ENCODE measurements at places on chromosomes 7 and 10.

GRCh38 chr10:10361301-10361885, 656.3 kb upstream of the CELF2 start:
- no peak for DNase-seq

DNA sequence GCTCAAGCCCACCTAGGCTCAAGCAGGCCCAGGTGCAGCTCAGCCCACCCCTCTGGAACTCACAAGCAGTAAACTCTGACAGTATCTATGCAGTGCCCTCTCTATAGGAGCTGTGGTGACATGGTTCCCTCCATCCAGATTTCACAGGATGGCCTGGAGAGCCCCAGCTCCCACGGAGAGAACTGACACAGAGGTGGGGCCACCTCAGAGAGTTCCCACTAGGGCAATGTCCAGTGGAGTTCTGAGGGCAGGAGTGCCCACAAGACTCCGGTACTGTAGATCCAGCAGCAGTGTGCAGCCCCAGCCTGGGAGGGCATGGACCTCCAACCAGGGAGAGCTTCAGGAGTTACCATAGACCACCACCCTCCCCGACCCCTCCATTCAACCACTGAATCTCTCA, 37.3 kb upstream of the CNPY1 start:
- no peak for DNase-seq

GRCh38 chr10:69847883-69848282, 46.2 kb downstream of the COL13A1 start:
- no peak for DNase-seq

DNA sequence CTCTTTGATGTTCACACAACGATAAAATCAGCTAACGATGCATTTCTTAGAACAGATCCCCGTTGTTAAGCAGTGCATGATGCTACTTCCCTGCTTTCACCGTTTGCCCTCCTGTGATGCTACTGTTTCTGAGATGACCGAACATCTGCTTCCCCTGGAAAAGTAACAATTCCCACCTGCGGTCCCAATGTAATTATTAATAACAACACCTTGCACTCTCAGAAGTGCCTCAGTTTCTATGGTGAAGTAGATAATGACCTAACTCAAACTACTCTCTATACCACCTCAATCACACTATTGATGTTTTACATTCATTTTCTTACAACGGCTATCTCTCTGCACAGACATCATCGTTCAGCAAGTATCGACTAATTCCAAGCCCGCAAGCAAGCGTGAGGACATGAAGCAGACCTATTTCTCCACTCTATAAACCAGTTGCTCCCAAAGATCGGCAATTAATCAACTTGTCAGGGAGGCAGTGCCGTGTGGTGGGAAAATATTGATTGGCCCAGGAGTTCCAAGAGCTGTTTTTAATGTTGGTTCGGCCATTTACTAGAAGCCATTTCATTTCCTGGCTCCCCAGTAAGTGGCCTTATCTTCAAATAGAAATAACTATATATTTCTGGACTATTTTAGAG, 42.7 kb downstream of the FAM107B start:
- DNase-seq, result no peak

- no peak for DNase-seq
These were observed 31.3 kb upstream of the CD36 start for GRCh38 chr7:80607136-80607535.

GRCh38 chr7:17564678-17565212, 266.3 kb downstream of the AHR start:
- no peak for DNase-seq

DNA sequence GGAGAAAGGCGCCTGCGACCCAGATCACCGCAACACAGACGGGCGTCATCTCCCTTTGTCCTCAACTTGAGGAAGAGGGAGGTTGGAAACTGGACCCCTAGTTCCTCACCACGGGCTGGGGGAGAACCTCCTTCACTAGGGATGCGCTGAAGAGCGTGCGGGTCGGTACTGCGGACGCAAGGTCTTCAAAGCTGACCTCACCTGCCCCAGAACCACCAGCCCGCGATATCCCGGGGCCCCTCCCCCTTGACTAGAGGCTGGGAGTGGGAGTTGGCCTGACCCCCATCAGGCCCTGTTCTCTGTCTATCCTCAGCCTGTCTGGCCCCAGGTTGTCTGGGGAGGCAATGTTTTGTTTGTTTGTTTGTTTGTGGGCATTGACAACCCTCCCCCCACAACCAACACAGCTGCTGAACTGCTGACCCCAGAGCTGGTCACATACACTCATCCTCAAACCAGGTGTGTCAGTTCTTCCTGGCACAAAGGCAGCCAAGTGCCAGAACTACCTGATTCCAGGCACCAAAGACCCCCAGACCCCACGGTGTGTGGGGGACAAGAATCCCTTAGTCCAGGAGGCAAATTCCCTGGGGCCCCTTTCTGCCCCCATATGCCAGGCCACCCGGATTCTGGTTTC, 2.9 kb downstream of the NPM3 start:
- DNase-seq, result peak; percentile 15

DNA sequence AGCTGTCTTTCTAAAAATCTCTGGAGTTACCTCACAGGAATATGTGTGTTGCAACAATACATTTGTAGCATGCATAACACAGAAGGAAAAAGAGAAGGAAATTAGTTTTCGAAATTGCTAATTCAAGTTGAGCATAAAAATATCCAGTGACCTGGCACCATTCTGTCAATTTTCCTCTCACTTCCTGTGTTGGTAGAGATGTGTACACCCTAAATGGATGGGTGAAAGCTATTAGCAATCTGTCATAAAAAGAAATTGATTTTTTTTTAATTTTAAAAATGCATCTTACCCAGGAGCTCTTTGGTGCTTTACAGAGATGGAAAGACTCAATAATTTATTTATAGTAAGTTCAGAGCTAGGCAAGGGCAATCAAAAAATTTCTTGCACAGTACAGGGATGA, 333.3 kb upstream of the TMEM229A start:
- no peak for DNase-seq

DNA sequence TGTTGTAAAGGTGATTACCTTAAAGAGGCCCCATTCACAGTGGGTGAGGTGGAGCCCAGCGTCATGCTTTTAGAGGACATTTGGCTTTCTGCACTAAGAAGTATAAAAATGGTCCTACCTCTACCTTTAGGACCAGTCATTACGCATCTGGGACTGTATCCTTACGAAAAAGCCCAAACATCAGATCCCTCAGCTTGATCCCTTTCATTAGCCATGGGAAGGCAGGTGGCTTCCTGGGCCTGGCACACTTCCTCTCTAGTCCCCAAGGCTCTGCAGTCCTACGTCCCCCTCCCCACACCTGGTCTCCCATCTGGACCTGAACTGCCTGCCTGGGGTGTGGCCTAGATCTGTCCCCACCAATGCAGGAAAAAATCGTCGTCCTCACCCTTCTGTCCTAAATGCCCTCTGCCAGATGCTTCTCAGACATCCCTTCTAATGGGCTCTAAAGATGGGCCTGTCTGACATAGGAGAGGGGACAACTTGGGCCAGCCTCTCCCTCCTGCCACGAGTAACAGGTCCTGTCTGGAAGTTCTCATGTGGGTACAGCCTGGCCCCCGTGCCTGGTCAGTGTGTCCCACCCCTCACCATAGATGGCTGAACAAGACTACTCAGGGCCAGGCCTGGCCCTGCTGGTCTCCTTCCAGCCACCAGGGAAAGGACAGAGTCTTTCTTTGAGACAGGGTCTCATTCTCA, 11.8 kb upstream of the SLC18A3 start:
- no peak for DNase-seq

GRCh38 chr7:1697499-1698125, 27.5 kb downstream of the ELFN1 start:
- DNase-seq, result no peak

GRCh38 chr10:78578929-78579328, 489.8 kb upstream of the ZMIZ1 start:
- DNase-seq, result no peak

DNA sequence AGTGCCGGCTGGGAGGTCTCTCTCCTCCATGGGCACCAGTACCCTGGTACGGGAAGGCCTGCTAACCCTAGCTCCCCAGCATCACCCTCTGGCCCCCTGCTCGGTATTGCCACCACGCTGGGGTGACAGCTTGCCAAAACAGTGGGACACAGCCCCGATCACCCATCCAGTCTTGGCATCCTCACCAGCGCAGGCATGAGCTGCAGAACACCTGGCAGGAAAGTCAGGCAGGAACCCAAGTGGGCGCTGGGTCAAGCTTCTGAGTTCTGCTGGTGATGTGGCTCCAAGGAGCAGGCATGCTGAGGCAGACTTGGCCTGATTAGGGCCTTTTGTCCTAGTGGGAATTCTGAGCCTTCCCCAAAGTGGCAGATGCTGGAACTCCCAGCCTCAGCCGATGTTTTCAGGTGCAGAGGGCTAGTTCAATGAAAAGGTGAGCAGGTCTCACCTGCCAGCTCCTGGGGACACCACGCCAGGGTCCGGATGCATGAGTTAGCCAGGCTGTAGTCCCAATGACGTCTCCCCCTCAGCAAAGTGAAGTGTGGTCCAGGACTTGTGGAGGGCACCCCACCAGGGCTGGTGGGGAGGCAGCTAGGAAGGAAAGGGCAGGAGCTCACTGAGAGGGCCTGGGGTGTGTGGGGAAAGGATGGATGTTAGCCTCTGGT, 8.5 kb upstream of the ZNF22 start:
- DNase-seq, result no peak

DNA sequence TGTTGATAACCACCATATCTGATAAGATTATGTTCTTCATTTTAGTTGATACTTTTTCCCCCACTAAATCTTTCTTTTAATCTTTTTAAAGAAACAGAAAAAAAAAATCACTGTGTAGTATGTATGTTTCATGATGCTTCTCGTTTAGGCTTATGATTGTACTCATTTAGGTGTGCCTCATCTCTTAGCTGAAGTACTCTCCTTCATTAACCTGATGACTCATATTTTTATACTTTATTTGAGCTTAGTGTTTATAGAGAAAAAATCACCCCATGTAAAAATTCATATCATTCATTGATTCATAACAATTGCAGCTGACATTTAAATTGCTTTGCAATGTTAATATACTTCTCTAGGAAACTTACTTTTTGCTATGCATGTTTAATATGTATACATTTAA, 158.9 kb downstream of the MLLT10 start:
- no peak for DNase-seq

DNA sequence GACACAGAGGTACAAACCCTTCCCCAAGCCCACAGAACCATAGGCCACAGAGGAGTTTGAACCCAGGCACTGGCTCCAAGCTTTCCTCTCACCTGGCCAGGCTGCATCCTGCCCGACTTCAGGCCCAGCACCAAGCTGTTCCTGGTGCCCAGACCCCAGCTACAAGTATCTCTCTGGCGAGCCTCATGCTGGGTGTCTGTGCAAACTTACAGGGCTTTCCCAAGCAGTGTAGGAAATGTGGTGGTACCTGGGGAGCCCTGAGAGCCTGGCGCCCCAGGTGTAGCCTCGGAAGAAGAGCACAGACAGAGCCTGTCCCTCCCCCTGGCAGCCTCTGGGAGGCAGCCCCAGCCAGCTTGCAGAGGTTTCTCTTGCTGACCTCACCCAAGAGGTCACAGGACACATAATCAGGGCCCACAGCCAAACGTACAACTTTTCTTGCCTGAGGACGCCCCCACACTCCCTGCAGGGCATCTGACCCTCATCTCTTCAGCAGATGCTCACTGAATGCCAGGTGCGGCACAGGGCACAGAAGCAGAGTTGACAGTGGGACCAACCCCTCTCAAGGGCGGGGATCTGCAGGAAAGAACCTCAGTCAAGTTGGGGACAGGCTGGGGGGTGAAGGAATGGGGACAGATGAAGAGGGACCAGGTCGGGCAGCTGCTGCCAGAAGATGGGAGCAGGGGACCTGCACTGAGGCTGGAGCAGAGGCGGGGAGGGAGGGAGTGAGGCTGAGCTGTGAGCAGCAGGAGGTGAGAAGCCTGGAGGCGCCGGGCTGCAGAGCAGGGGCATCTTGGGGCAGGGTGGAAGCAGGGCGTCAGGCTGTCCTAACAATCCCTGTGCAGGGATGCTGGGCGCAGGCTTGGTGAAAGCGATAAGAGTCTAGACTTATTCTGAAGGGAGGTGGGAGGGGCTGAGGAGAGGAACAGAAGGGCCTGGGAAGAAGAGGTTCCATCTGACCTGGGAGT, 16.3 kb upstream of the MYL7 start:
- no peak for DNase-seq

DNA sequence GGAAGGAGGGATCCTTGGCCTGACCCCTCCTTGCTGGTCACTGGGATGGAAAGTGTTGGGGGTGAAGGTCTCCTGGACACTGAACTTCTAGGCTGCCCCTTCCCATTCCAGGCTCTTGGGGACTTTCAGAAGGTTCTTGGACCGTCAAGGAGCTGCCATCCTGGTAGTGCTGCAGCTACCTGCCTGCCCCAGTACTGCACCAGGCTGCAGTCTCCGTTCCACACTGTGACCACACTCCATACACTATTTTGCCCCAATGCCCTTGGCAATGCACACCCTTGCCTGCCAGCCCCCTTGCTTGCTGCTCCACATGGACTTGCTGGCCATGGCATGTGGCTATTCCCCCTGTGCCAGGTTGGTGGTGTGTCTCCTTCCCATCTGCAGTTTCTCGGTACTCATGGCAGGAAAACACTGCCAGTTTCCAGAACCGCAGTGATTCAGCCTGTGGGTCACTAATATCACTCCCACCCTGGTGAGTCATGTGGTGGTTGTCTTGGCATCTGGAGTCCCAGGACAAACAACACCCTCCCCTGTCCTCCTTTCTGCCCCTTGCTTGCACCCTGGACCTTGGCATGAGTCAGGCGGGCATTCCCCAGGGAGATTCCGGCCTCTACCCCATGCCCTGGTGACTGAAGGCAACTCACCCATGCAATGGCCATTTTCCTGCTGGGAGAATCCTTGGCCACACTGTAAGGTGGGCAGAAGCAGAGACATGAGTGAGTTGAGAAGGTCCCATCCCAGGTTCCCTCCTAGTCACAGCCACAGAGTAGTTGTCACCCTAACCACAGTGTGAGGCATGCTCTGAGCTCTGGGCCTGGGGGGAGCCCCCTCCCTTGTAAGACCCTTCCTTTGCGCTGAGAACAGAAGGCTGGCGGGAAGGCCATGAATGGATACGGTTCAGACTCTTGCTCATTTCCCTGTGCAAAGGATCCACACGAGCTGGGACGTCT, 32.8 kb downstream of the GOLGA7B start:
- no peak for DNase-seq

DNA sequence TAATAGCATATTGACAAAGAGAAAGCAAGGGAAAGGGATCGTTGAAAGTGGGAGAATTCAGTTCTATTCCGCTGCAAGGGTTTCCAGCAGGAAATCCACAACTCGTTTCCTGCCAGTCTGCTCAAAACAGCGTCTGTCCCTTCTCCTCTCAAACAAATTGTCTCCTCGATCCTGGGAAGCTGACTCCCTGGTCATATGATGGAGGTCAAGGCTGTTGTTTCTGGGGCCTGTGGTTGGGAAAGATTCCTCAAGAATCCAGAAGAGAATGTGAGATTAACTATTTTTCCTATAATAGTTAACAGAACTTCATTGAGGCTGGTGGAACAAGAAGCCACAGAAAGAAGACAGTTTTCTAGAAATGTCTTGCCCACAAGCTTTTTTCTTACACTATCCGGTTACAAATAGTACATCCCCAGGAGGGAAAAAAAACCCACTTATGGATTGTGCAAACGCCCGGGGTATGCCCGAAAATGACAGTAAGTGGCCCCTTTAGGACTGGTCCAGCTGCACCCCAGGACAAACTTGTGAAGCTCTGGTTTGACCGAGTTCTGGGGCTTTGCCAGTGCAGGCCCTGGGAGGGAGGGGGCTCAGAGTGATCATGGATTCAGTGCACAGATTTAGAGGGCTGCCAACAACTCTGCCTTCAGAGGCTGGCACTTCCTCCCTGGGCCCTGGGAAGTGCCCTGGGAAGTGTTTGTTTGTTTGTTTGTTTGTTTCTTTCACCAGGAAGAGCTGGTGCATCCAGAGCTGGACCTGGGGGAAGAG, 49.4 kb upstream of the CTBP2 start:
- no peak for DNase-seq

- DNase-seq, result no peak
These were observed 18.4 kb downstream of the TRIM24 start for GRCh38 chr7:138478499-138478908.
